Neural crest cell (in vitro differentiated cells): ENCODE measurements at places on chromosomes 4 and X. TPM values are rescaled to one million over a fixed set of nuclear protein-coding genes. Genes with fewer than 3 reads are reported as not detected.

Gene PASD1
- total RNA-seq = not detected in 2 replicates

Gene MAP9
- total RNA-seq = 15.8 and 17.8 TPM in 2 replicates

Gene ADGRG2
- 0.20 and 0.21 TPM in 2 replicates for total RNA-seq

Gene FHL1
- total RNA-seq = 67.6 and 70.1 TPM in 2 replicates

Gene MSN
- total RNA-seq = 184 and 185 TPM in 2 replicates

- DNase-seq = no peak
These were observed 81.5 kb upstream of the PSAPL1 start for GRCh38 chr4:7516096-7516772.

GRCh38 chr4:164384416-164384815 is 369.5 kb upstream of the SMIM31 start:
- DNase-seq = no peak
